ENCODE measurements at places on chromosomes 11 and 22.
A peak's percentile ranks its signal among the peaks of the same experiment; 100 is the strongest.

GRCh38 chr11:75246671-75247350, 6.2 kb downstream of the TPBGL start:
- no peak for DNase-seq

GRCh38 chr11:84847842-84848241, 779.3 kb downstream of the DLG2 start:
- DNase-seq, result no peak

- no peak for DNase-seq
Measured at GRCh38 chr11:75196426-75196825, 44.1 kb upstream of the TPBGL start.

- DNase-seq, result no peak
Measured at GRCh38 chr11:67687986-67688385, 13.6 kb upstream of the ALDH3B2 start.

DNA sequence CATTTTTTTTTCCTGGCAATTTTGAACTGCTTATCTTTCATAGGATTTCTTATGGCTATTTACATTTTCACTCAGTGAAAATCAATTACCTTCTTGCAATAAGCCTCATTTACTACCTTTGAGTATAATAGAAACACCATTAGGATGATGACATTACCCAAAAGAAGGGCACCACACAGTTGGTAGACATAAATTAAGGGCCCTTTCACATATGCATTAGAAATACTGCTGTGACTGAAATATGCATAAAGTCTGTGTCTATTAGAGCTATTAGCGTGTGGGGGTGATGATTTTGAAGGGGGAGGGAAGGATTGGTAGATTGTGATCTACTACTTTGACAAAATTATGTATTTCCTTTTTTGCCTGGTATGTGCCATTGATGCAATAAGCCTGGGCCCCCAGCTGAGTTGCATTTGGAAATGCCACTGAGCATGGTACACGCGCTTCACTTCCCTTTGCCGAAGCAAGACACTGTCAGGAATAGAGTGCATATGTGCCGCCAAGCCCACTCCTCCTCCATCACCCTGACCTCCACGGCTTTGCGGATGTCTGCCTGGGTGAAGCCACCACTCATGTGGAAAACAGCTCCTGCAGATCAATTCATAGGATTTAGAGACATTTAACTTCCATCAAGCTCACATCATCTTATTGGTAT, 339.3 kb downstream of the DCDC1 start:
- no peak for DNase-seq

DNA sequence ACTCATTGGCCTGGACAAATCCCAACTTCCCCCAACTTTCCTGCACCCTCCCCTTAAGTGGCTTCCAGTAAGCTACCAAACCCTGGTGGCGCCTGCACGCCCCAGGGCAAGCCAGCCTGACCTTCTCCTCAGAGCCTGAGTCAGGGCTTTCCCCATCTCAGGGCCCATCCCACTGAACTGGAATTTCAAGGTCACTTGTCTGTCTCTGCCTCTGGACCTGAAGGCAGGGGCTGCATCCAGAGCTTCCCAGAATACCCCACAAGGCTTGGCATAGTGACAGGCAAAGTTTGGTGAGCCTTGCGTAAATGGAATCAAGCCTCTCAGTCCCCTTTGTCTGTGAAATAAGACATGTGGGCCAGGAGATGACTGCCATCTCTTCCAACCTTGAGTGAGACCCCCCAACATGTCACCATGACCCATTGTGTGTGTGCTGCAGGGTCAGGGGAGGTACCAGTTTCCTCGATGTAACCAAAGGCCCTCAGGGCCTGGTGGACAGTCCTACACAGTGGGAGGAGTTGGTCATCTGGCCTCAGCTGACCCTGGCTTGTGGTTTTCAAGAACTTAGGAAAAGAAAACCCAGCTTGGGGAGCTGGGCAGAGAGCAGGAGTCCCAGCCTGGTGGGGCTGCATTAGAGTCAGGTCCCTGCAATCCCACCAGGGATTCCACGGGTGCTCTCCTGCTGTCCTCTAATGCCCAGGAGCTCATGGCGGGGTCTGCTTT, 8.9 kb downstream of the ALX4 start:
- DNase-seq, result no peak

DNA sequence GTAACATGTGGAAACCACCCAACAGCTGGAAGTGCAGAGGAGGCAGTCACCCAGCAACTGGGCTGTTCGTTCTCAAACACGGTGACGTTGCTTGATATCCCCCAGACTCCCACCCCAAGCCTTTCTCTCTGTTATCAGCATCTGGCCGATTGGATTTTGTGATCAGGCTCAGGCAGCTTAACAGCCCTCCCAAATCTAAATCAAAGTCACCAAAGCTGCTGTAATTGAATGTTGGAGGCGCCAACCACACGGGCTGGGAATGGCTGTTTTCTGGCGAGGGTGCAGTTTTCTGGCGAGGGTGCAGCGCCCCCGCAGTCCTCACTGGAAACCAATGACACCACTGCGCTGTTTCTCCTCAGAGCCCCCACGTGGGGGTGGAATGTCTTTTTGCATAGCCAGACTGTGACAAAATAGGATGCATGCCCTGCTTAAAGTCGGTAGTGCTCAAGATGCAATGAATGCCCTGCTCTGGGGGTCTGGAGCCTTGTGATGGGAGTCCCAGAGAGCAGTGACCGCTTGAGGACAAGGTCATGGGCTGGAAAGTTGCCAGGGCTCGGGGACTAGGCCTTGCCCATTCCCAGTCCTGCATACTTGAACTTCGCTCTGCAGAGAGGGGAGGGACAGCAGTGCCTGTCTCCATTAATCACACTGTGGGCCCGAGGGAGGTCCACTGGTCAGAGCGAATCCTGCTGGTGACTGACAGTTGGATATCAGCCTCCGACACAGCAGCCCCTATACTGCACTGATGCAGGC, 105.3 kb downstream of the MORC2 start:
- no peak for DNase-seq

- no peak for DNase-seq
Measured at GRCh38 chr11:122439866-122440810, 215.4 kb upstream of the UBASH3B start.

GRCh38 chr11:45489281-45489905, 176.0 kb downstream of the CHST1 start:
- DNase-seq, result no peak

DNA sequence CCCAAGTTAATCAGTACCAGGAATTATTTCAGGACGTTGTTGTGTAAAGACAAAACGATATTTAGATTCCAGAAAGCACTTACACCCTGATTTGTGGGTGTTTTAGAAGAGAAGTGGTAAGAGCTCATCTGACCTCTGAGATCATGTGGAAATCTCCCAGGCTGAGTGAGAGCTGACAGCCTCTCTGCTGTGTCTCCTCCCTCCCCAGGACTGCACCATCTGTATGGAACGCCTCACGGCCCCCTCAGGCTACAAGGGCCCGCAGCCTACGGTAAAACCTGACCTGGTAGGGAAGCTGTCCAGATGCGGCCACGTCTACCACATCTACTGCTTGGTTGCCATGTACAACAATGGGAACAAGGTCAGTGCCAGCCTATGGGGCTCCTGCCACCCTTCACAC, 20.0 kb downstream of the DTX4 start:
- DNase-seq, result no peak

DNA sequence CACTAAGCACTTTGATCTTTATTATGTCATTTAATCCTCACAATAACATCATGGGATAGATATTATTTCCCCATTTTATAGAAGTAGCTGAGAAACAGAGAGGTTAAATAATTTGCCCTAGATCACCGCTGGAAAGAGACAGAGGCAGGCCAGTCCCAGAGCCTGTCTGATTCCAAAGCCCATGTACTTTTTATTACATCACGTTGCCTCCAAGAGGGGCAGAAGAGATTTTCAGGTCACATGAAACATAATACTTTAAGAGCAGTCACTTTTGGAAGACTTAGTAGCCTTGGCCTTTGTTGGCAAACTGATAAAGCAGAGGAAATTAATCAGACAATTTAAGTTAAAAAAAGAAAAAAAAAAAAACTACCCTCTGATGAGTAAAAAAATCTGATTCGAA, 200.2 kb upstream of the ARHGAP20 start:
- DNase-seq, result no peak

- DNase-seq, result no peak
Measured at GRCh38 chr11:58866788-58867187, 22.3 kb upstream of the GLYATL2 start.

GRCh38 chr22:33883561-33883960, 36.7 kb downstream of the LARGE1 start:
- no peak for DNase-seq

DNA sequence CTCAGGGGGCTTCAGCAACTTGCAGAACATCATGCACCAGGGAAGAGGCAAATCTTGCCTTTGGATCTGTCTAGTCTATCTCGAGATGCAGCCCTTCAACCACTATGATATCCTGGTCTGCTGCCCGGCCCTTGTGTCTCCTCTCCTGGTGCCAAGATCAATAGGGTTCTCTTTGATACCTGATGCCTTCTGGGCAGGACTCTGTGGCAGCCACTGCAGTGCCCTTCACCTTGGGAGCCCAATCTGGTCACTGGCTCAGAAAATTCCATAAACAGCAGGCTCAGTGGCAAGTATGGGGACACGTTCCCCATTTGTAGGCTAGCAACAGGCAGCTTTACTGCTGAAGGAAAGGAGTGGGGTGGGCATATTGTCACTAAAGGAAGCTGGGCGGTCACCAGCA, 23.4 kb downstream of the SYN3 start:
- DNase-seq, result no peak

DNA sequence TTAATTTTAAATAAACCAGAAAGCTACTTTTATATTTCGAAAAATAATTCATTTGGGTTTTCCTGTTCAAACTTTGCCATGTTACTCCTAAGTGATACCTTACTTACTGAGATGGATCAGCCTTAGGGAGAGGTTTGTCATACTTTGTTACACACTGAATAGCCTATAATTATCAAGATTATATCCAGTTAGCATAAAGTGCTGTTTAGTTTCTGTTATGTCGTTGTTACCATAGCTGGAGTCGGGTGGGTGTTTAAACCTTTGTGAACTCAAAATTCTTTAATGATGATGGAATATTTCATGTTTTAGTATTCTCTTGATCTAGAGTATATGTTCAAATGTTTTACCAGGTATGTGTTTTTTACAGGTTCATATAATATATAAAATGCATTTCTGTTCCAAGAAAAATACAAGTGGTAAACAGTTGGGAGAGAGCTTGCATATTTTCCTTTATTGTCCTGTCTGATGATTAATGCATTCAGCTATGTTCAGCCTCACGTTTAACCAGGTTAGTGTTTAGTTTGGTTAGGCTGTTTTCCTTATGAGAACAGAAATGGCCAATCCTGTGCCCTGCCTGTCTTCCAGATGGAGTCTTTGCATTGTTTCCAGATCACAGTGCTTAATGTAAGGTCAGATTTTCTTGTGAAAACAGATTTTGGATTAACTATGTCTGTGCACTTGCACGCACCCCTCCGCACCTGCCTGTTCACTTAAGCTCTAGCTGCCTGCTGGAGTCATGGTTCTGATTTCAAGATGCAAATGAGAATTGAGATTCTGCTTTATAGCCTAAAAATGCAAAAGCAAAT, 105.6 kb downstream of the ATXN10 start:
- no peak for DNase-seq

DNA sequence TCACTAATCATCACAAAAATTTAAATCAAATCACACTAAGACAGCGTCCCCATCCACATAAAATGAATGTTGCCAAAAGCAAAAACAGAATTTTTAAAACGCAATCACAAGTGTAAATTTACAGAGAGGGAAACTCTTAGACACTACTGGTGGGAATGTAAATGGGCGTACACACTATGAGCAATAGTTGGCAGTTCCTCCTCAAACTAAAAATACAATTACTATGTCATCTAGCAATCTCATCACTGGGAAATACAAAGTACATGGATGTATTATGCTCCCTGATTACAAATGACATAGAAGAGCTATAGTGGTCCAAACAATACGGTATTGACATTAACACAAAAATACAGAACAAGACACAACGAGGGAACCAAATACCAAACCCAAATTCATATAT, 8.7 kb upstream of the RGL4 start:
- no peak for DNase-seq

- DNase-seq, result no peak
Measured at GRCh38 chr22:47200273-47201051, 438.0 kb downstream of the TBC1D22A start.

- no peak for DNase-seq
Measured at GRCh38 chr22:40313007-40313406, 33.3 kb upstream of the ADSL start.

DNA sequence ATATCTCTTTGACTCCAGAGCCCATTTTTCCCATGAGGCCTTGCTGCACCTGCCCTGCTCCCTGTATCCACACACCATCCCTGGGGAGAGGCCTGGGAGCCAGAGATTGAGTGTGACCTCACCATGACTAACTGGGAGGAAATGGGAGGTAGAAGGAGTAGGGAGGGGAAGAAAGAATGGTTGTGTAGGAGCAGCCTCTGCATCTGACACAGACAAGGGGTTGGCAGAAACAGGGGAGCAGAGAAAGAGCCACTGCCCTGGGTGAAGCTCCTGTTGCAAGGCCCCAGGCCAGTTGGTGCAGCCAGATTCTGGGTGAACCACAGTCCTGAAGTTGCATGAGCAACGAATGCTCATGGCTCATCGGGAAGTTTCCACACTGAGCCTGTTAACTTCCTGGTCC, 32.4 kb downstream of the POU2F3 start:
- DNase-seq, result no peak

- DNase-seq, result peak; percentile 80
Measured at GRCh38 chr11:74929431-74930363, 19.2 kb downstream of the XRRA1 start.

DNA sequence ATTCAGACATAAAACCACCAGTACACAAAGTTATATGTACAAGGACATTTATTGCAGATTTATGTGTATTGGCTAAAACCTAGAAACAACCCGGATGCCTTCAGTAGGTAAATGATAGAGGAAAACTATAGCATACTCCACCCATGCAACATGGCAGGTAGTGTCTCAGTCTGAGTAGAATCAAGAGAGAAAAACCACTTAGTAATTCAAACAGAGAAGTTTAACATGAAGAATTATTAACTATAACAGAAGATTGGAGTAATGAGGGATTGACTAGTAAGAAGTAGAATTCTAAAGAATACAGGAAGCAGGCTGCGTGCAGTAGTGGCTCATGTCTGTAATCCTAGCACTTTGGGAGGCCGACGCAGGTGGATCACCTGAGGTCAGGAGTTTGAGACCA, 16.2 kb upstream of the SPTY2D1 start:
- DNase-seq, result no peak

DNA sequence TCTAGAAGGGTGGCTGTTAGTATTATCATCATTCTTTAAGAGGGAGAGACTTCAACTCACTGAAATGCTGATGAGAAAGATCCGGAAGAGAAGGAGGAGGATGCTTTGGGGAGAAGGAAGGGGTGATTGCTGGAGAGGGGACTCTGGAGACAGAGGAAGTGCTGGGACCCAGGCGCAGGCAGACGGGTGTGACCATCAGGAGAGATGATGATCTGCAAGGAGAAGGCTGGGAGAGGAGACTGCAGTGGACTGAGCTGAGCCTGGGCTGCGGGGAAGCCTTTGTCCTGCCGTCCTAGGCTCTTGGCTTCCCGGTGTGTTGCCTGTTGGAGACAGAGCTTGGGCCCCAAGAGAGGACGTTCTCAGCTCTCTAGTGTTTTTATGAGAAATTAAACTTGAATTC, 22.6 kb downstream of the RASD2 start:
- no peak for DNase-seq

All from left colon (tissue), 2 donors.